ENCODE measurements at places on chromosomes 5 and 9.
A peak's percentile ranks its signal among the peaks of the same experiment; 100 is the strongest.

DNA sequence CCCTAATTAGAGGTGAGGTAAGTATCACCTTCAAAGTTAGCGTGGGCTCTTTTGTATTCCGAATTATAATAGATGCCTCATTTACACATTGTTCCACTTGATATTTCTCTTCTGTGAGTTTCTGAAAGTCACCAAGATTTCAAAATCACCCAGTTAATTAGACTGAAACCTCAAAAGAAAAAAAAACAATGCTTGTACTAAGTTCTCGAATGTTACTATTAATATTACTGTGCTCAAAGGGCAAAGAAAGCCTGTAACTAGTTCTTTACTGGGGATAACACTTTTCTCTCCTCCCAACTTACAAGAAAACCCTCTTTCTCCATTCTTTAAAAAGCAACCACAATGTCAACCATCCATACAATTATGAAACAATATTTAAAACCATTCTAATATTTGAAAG, 98.5 kb downstream of the STRBP start:
- no peak for DNase-seq

DNA sequence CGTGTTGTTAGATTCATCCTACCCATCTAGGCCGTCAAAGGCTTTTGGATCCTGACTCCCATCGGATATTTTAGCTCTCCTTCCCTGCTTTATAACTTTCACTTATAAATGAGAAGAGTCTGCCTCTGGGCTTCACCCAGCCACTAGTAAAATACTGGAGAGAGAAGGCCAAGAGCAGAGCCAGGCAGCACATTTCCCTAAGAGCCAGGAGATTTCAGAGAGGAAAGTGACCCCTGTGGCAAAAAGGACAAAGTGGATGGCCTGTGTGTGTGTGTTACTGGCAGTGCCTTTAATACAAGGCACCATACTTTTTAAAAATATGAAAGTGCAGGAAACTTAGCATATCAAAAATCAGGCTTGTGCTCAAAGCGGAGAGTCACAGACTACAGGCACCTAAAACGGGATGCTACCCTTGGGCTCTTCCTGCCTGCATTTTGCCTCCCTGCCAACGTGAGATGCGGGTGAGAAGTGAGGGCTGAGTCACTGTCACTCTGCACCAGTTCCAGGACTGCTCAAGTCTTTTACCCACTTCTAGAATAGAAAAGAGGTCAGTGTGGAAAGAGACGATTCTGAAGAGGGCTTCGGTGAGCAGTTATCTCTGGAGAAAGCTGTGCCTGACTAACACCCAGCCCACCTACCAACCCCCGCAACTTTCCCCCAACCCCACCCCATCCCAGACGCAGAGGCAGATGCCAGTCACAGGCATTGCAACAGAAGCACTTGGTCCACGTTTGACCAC, 15.9 kb downstream of the NFIL3 start:
- no peak for DNase-seq

GRCh38 chr9:130173666-130173983, 1.4 kb downstream of the NCS1 start:
- DNase-seq = no peak

DNA sequence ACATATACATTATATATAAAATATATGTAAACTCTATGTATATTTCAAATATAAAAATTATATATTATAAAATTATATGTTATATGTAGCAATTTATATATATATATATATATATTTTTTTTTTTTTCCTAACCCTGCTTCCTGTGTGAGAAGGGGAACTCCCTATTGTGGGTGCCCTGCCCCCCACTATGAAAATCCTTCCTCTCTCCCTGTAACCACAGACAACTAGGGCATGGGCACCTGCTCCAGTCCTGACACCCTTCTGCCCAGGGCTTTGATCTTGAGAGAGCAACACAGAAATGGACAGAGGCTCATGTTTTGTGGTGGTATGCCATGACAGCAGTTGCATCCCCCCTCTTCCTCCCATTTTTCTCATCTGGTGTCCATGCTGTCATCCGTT, 148.7 kb upstream of the IL12B start:
- DNase-seq = no peak

- peak; percentile 50 for DNase-seq
These were observed 305.4 kb upstream of the NUDT12 start for GRCh38 chr5:103867857-103868598.

DNA sequence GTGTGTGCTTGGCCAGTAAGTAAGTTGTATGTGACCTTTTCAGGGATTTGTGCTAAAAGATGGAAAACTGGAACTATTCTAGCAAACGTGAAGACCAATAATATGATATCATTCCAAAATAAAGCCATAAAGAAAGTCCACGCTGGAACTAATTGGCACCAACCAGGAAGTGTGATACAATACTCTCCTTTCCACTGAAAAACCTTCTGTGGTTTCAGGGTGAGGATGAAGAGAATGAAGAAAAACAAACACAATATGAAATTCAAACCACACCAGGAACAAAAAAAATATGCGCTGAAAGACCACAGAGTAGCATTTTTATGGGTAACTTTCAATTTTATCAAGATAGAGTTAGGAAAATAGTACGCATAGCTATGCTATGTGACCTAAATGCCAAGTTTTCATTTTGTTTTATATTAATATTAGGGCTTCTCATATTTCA, 105.8 kb downstream of the EFNA5 start:
- no peak for DNase-seq

GRCh38 chr9:111661802-111662521, 557 bp downstream of the GNG10 start:
- DNase-seq = peak; percentile 31

DNA sequence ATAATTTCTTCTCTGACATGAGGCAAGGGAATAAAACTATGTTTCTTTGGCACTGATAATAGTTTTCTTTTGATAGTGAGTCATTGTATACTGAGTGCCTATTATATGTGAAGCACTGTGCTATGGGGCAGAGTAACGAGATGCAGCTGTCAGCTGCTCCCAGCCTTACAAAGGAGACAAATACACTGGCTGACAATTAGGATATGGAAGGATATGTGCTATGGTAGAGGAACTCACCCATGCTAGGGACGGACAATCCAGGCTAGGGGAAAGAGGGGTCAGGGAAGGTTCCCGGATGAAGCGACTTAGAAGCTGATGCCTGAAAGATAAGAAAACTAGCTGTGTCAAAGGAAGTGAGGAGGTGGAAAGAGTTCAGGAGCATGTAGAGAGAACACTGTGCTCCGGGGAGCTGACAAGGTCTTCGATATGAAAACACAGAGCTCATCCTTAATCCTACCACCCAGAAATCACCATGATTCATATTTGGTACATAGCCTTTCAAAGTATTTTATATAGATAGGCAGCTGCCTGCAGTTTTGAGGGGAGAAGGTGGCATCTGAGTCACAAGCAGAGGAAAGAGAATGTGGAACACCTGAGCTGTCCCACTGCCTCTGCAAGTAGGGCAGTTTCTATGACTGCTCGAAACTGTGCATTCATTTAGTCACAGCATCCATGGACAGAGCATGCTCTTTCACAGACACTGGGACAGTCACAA, 12.1 kb downstream of the BSPRY start:
- peak; percentile 17 for DNase-seq

- DNase-seq = no peak
These were observed 21.5 kb downstream of the PLPP7 start for GRCh38 chr9:131310833-131311554.

- no peak for DNase-seq
These were observed 30.6 kb upstream of the S1PR3 start for GRCh38 chr9:88960632-88961031.

DNA sequence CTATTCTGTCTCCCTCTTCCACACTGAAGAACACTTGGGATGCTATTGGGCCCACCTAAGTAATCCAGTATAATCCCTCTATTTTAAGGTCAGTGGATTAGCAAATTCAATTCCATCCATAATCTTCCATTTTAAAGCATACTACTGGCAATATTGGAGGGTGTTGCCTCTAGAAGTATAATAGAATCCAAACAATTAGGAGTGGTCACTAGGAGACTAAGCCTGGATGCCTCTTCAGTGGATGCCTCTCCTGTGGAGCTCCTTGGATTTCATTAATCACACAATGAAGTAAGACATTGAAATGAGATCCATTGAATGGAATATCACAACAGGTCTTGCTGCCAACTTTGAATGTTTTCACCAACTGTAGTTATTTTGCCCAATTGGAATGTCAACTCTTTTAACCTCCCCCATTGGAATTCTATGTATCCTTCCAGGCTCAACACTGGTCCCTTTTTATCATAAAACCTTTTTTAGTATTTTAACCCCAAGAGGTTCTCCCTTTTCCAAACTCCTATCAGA, 311.6 kb downstream of the PLK2 start:
- DNase-seq = no peak

DNA sequence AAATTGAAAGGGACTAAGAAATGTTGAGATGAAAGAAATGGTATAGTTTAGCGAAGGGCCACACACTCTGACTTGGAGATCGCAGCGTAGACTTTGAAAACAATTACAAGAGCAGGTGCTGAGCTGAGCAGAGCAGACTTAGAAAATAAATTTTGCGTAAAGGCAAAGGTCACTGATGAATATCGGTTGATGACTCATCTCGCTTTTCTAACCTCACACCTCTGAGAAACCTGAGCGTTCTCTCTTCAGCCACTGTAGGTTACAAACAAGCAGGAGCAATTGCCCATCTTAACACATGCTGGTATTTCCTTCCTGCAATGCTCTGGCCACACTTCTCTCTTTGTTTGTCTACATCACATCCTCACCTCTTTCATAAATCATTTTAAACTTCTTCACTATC, 190.6 kb upstream of the C9orf72 start:
- no peak for DNase-seq

- DNase-seq = no peak
These were observed 41.3 kb downstream of the VPS13A start for GRCh38 chr9:77218612-77219011.

DNA sequence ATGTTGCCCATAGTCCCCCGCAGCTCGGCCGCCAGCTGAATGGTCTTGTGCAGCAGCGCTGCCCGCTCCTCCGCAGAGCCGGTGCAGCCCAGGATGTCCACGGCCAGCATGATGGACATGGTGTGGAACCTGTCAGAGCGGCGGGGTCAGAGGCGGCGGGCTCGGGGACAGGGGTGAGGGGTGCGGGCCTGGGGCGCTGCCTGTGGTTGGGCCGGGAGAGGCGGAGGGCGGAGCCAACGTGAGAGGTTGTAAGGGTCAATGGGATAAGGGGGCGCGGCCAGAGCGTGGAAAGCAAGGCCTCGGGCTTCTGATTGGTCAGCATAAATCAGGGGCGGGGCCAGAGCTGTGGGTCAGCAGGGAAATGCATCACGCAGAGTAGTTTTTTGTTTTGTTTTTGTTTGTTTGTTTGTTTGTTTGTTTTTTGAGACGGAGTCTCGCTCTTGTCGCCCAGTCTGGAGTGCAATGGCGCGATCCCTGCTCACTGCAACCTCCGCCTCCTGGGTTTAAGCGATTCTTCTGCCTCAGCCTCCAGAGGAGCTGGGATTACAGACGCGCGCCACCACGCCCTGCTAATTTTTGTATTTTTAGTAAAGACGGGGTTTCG, 6.8 kb upstream of the TOR2A start:
- DNase-seq = peak; percentile 59

GRCh38 chr5:29351170-29351569, 1842.3 kb upstream of the CDH6 start:
- no peak for DNase-seq

DNA sequence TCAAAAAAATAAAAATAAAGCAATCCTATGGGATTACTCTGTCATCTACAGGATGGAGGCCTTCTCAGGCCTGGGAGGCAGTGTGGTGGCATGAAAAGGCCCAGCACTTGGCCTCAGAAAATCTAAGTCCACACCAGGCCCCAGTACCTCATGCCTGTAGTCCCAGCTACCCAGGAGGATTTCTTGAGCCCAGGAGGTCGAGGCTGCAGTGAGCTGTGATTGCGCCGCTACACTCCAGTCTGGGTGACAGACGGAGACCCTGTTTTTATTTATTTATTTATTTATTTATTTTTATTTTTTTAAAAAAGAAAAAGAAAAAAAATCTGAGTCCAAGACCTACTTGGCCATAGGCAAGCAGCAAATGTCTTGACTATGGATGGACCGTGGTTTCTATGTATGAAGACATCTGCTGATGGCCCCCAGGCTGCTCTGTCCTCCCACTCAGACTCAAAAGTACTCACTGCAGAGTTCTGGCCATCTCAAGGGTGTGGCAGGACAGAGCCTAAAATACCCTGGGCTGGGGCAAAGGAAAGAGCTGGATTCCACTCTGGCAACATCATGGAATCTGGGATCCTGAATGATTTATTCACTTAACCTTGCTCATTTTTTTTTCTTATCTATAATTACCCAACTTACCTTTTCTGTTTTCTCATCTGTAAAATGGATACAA, 55.0 kb downstream of the ARHGEF37 start:
- DNase-seq = no peak

- DNase-seq = peak; percentile 20
These were observed 329 bp downstream of the SYK start for GRCh38 chr9:90801973-90802322.

GRCh38 chr9:82961504-82962125, 101.3 kb downstream of the RASEF start:
- peak; percentile 58 for DNase-seq

DNA sequence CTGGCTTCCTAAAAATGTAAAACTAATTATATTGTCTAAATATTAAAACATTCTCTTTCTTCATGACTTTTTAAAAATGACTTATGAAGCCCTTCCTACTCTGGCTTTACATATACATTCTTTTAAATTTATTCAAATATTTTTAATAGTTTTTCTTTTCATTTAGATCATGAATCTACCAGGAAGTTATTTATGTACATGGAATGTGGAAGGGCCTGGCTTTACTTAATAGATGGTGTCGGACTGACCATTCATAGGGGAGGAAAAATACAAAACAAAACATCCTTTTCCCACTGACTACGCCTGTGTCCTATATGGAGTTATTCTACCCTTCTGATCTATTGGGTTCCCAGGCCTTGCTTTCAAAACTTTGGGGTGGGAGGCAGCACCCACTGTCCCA, 129.8 kb downstream of the MACROH2A1 start:
- DNase-seq = no peak

GRCh38 chr5:137128012-137128411, 371.1 kb downstream of the SPOCK1 start:
- no peak for DNase-seq

- DNase-seq = no peak
These were observed 191.4 kb downstream of the DCP2 start for GRCh38 chr5:113167985-113168384.

DNA sequence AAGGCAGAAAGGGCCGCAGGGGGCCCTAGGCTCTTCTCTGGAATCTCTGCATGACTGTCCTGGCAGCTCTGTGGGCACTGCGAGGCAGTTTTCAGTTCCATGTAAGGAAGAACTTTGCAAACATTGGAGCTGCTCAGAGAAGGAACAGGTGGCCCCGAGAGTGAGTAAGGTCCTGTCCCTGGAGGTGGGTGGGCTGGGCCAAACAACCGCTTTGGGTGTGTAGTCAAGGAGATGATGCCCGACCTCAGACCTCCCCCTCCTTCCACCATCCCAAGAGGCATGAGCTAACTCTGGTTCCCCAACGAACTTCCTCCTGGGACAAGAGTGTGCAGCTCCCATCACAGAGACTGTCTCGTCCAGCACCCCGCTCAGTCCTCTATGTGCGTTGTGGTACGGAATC, 20.5 kb downstream of the CSF1R start:
- no peak for DNase-seq

GRCh38 chr5:174159327-174160114, 114.0 kb downstream of the NSG2 start:
- no peak for DNase-seq

- DNase-seq = no peak
These were observed 189.6 kb downstream of the DOCK8 start for GRCh38 chr9:404234-404633.
